Peyer's patch (tissue), 4 donors: ENCODE measurements at places on chromosomes 1 and 21.

DNA sequence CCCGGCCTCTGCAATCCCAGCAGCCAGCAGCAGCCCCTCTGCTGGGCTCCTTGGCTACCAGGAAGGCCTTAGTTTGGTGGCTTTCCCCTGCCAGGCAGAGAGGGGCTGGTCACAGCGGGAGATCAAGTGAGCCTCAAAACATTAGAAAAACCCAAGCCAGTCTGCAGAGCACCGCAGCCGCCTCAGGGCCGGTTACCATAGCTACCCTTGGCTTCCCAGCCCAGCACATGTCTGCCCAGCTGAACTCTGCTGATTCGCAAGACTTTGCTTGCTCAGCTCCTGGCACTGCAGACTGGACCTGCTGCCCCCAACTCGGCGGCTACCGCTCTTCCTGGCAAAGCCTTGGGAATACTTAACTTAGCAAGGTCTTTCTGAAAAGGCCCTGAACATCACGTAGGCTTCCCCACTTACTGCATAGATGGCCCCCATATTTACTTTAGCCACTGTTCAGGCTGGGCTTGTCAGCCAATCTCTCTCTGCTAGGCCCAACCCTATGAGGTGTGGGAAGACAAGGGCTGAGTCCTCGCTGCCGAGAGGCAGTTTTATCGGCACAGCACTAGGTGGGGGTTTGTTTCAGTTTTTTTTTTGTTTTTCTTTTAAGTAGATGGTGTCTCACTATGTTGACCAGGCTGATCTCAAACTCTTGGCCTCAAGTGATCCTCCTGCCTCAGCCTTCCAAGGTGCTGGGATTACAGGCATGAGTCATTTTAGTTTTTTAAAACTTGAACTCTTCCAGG, 28.6 kb upstream of the PLEKHG5 start:
- no peak for DNase-seq

DNA sequence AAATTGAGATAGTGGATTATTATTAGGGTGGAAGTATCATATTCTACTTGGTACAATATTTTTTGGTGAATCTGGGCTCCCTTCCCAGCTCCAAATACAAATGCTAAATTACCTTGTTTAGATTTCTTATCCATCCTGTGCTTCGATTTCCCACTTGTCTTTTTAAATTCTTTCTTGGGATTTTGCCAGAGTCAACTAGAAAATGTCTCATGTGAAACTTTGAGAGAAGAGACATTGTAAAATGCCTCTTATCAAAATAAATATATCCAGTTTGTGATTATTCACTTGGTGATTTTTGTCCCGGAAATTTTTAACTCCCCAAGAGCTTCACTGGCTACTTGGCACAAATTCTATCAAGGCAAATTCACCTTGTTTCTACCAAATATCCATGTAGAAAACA, 202.0 kb downstream of the FMN2 start:
- DNase-seq: no peak

- DNase-seq: no peak
Measured at GRCh38 chr21:41867313-41867712, 11.8 kb downstream of the PRDM15 start.

DNA sequence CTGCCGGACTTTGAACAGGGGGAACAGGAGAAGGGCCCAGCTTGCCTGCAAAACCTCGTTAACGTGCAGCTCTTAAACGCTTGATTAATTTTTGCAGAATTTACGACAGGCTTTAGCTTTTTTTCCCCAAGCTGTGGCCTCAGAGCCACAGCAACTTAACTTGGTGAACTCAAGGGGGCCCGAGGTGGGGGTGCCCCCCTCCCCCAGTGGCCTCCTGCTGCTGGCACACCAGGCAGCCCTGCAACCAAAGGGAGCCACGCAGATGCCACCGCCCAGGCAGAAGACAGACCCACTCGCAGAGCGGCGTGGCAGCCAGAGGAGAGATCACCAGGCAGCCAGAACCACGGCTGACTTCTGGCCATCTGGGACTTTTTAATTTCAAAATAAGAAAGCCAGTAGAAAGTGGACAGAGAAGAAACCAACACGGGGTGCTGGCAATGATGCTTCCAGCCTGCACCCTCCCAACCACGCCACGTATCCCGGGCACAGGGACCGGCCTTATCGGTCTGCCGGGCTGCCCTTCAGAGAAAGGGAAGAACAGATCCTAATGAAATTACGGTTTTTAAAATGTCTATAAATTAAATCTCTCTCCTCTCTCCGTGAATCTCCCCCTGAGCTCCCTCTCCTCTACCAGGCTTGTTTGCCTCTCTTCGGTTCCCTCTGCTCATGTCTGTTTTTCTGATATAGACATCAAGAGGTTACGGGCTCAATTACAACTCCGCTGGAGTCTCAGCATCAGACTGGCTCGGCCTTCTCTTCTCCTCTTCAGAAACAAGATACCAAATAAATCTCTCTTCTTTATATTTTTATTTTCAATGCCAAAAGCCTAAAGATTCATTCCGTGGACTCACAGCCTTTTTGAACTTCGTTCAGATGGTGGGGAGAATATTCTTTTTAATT, 6.4 kb downstream of the CASZ1 start:
- no peak for DNase-seq

- DNase-seq: no peak
Measured at GRCh38 chr1:147745271-147745670, 15.1 kb downstream of the GJA5 start.

GRCh38 chr1:172185211-172185610, 235.3 kb upstream of the C1orf105 start:
- DNase-seq: no peak

DNA sequence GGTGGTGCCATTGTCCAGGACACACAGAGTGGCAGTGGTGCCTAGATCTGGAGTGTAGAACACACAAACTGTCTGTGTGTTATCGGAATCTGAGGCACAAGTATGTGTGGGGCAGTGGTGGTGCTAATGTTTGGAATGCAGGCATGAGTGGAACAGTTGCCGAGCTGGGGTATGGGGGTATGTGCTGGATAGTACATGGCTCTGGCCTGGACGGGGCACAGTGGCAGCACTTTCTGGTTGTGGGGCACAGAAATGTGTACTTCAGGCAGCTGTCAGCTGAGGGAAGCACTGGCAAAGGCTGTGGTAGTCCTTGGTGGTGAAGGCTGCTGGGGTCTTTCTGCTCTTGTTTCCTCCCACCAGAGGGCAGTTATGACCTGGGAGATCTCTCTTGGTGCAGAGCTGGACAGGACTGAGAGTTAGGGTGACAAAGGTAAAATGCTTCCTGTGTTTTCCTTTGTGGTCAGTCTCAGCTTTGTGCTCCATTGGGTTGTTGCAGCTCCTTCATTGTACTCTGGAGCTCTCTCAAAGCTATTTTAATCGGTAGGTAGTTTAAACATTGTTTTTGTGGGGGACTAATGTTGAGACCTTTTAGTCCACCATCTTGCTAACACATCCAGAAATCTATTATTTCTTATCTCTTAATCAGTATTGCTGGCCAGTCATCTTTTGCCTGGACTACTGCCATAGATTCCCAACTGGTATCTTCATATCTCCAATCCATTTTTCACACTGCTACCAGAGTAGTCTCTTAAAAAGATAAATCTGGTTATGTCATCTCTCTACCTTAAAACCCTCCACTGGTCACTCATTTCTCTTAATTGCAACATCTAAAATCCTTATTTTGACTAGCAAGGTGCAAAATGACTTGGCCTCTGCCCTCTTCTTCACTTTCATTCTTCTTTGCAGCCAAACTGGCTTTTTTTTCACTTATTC, 83.9 kb upstream of the NBPF4 start:
- DNase-seq: no peak

DNA sequence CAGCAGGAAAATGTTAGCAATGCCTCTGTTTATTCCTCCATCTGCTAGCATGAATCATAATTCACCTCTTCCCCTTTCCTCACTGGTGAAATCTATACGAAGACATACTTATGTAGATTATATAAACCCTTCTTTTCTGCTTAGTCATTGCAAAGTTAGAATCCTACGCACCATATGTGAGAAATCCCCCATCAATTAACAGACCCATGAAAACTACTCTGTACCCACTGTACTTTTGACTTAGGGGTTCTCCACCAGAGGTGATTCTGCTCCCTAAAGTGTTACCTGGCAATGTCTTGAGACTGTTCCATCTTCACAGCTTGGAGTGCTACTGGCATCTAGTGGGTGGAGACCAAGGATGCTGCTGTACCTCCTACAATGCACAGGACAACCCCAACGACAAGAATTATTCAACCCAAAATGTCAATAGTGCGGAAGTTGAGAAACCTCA, 49.6 kb upstream of the KCTD3 start:
- DNase-seq: no peak

DNA sequence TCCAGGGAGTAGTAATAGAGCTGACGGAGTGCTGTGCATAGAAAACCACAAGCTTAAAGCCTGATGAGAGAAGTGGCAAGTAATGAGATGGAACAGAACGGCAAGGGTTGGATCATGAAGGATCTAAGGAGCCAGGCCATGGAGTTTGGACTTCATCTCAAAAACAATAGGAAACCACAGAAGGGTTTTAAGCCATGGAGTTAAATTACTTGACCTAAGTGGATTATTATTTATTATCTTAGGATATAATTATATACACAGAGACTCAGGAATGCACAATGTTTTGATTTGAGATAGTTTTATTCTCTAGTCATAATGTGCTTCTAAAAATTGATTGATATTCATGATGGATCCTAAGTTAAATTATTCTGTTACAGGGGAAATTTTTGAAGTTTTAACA, 242.4 kb downstream of the PLPP3 start:
- DNase-seq: no peak

GRCh38 chr1:204343247-204343646, 16.5 kb downstream of the PLEKHA6 start:
- no peak for DNase-seq

GRCh38 chr1:200654660-200655059, 15.0 kb downstream of the DDX59 start:
- DNase-seq: no peak

- no peak for DNase-seq
Measured at GRCh38 chr1:247298701-247299100, 33.0 kb downstream of the ZNF496 start.

- DNase-seq: no peak
Measured at GRCh38 chr1:116572771-116573430, 2.1 kb upstream of the CD58 start.

DNA sequence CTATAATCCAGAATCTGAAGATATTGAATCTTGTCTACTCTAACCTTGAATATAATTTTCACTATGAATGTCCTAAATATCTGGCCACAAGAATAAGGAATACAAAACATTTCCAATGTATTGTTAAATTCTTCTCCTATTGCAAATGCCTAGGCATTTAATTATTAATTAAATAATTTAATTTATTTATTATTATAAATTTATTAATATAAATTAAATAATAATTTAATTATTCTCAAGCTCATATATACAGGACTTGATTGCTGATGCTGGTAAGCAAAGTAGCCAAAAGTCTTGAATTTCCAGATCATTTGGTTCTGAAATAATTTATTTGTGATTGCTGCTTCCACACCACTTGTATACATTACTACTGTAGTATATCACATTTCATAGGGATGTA, 71.1 kb downstream of the SAMSN1 start:
- DNase-seq: no peak

GRCh38 chr1:59333626-59334277, 36.9 kb downstream of the FGGY start:
- no peak for DNase-seq

DNA sequence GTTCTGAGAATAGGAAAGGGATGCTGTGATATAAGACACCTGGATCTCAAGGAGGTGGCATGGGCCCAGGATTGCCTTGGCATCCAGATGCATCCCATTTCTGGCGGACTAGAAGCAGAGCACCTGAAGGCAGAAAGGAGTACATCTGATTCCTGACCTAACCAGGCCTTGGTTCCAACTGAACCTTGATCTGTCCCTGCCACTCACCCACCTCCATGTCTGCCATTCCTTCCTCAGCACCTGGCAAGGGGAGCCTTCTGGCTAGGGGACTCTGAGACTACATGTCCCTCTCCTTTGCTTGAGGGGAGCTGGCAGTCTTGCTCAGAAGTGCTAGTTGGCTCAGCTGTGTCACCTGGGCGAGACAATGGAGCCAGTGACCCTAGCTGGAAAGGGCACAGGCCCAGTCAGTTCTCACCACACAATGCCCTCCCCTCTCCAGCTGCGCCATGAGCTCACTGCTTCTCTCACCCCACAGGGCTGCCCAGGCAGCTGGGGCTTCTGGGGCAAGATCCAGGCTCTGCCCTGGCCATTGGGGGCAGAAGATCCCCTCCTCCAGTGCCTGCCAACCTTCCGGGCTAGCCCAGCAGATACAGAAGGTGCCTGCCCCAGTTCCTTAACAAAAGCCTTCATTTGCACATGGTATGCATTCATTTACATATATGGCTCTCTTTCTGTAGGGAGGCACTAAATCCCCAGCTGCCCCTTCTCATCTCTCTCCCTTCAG, 2.9 kb downstream of the IGSF8 start:
- no peak for DNase-seq

DNA sequence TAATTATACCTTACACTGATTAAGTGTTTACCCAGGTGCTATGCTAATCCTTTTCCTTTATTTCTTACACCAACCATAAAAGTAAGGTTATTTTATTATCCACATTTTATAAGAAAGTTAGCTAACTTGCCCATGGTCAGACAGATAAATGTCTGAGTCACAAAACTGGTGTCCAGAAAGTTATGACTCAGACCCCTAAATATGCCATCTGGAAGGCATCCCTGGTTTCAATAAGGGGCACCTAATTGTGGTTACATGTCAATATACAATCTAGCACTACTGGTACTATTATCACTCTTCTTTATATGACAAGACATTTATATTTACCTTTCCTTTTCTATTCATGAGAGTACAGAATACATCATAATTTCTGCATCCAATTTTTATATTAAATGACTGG, 496.5 kb upstream of the ADGRL2 start:
- DNase-seq: no peak

DNA sequence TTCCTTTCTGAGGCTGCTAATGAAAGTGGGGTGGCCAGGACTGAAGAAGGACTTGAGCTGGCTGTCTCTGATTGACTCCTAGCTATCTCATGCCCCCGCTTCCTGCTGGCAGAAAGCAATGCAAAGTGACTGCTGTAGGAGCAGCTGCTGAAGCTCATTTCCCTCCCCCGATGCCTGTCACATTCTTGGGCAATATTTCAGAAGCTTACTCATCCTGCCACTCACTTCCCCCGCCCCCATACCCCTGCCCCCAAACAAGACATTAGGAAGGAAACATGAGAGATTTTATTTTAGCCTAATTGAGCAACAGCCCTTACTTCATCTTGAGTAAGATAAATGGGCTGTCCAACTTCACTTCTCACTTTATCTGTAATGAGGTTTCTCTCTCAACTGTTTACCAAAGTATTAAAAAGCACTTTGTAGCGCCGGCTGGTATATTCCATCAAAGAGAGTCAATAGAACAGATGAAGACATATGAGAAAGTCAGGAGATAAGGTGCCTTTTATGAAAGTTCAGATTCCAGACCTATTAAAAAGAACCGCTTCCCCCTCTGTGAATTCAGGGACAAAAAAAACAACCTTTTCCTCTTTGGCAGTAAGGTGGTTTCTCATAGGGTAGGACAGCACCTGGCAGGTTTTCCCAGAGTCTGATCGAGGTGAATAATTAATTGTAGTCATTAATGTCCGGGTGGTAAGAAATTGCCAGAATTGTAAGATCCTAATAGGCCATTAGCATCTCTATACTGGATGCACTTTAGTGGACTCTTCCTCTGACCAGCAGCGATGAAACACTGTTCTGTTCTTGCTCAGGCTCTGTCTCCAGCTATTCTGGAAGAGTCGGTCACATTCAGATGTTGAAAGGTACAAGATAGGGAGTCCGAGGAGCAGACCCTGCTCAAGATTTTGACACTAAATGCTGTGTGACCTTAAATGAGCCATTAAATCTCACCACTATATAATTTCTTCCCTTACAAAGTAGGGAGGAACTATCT, 70.2 kb downstream of the SH3GLB1 start:
- DNase-seq: no peak
